ENCODE measurements at places on chromosomes 6 and 20.

DNA sequence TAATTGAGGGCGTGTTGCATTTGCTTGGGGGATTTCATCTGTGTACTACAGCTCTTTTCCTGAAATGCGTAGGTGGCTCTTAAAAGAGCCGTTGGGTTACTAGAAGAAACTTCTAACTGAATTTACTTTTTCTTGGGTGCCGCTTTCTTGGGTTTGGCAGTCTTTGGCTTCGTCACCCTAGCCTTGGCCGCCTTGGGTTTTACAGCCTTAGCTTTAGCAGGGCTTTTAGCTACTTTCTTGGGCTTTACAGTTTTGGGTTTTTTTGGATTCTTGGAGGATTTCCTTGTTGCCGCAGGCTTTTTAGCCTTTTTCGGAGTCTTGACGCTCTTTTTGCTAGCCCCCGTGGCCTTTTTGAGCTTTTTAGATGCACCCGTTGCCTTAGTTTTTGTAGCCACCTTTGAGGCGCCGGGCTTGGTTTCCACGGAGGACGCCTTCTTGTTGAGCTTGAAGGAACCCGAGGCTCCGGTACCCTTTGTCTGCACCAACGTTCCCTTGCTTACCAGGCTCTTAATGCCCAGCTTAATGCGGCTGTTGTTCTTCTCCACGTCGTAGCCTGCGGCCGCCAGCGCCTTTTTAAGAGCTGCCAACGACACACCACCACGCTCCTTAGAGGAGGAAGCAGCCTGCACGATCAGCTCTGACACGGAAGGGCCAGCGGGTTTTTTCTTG is 54.5 kb downstream of the TRIM38 start:
- DNase-seq: no peak

DNA sequence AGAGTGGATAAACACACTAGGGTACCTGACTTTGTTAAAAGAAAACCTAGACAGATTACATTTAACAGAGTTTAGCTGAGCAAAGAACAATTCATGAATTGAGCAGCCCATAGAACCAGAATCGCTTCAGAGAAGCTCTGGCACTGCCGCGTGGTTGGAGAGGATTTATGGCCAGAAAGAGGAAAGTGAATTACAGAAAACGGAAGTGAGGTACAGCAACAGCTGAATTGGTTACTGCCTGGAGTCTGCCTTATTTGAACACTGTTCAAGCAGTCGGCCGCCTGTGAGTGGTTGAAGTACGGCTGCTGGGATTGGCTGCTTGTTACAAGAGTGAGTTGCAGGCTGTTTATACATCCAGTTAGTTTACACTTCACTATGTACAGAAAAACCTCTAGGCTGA is 253.8 kb upstream of the CDYL start:
- DNase-seq: no peak

DNA sequence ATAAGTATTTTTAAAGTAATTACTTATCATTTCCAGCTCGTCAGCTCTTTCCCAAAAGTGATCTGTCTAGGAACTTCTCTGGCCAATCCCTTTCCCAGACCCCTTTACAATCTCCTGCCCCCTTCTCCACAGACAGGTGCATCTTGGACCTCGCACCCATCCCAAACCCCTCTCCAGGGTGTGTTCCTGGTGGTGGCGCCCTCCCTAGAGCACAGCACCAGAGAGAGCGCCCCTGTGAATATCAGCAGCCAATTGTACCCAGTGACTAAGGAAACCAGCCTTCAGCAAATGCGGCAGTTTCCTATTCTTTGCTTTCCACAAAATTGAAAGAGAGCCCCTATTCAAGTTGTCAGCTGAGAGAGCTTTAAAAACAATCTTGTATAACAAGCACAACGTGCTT is 157.7 kb downstream of the RNASET2 start:
- no peak for DNase-seq

DNA sequence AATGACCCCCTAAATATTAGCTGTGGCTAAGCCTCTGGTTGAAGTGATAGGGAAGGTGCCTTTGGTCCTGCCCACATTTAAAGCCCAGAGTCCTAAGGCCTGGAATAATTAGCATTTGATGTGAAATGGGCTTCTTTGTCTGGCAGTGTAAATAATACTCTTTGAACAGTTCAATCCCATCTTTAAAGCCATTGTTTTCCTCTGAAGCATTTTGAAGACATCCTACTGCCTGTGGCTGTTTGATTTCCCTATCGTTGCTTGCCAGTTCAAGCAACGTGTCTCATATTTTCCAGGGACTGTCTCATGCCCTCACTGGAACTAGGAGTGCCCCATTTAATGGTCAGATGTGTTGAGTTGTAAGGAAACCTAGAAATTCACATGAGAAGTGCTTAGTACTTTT is 89.3 kb upstream of the BTN3A2 start:
- DNase-seq: no peak

- DNase-seq: no peak
These were observed 120.2 kb downstream of the MBOAT1 start for GRCh38 chr6:20092071-20092566.

- no peak for DNase-seq
These were observed 30.2 kb upstream of the NNAT start for GRCh38 chr20:37490663-37491350.

GRCh38 chr6:13766201-13766634 is 48.1 kb downstream of the MCUR1 start:
- DNase-seq: no peak

GRCh38 chr20:8602389-8603116 is 466.3 kb upstream of the PLCB4 start:
- no peak for DNase-seq

DNA sequence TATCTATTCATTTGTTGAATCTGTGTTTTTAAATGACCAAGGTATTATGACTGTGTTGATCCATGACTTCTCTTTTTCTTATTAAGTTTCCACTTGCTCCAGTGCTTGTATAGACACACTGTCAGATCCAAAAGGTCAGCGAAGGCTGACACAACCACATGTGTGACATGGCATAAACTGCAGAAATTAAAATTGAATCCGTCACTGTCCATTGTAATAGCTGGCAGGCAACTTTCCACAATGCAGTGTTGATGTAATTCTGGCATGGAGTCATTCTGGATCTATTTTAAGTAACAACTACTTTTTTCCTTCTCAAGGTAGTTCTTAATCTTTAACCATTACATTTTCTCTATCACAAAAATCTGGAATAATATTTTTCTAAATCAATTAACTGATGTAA is 145.3 kb downstream of the AIG1 start:
- DNase-seq: no peak

DNA sequence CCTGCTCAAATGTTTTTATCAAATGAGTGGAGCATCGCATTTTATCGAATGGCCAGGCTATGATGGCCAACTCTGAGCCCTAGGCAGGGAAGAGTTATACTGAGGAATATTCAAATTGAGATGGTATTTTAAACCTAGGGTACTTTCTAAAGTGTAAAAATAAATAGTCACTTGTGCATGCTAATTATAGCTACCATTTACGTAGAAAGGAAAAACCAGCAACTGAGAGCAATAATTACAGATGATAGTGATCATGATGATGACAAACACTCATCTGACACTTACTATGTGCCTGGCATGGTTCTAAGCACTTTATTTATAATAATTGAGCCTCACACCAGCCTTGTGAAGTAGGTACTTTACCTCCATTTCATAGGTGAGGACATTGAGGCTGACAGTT is 455.7 kb downstream of the CD83 start:
- DNase-seq: no peak

- DNase-seq: no peak
These were observed 108.7 kb downstream of the MYB start for GRCh38 chr6:135289816-135290215.

DNA sequence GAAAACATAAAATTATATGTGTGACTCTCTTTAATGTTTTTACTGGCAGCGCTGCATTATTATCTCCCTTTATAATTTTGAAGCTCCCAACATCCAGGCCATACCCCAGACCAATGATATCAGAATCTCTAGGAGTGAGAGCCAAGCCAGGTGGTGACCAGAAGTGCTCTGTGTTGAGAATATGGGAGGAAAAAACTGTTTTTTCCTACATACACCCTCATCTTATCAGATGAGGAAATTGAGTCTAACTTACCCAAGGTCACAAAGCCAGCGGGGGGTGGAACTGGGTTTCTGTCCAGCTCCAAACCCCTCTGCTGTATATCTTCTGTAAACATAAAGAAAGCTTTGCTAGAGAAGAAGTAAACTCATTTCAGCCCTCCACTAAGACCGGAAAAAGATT is 42.5 kb downstream of the LY86 start:
- DNase-seq: no peak

DNA sequence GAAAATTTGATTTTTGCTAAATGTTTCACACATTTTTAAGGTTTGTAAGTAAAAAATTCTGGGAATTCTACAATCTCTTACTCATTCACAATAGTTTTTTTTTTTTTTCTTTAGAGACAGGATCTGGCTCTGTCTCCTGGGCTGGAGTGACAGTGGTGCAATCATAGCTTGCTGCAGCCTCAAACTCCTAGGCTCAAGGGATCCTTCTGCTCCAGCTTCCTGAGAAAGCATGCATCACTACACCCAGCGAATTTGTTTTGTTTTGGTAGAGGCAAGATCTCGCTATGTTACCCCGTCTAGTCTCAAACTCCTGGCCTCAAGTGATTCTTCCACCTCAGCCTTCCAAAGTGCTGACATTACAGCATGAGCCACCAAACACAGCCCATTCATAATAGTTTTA is 232.8 kb downstream of the GJA1 start:
- DNase-seq: no peak

DNA sequence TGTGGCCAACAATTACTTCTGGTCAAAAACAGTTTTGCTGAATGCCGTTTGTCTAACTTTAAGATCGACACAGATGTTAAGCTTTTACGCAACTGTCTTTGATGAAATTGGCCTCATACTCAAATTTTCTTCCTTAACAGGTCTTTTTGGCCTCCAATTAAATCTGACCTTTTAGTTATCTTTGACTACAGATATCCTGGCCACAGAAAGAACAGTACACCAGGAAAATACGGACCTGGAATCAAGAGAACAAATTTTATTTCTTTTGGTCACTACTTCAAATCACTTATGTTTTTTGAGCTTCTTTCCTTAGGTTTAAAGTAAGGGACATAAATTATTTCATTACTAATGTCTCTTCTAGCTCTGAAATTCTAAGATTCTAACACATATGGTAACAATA is 49.8 kb downstream of the IBTK start:
- DNase-seq: no peak

GRCh38 chr6:40848038-40848437 is 191.0 kb downstream of the UNC5CL start:
- no peak for DNase-seq

- peak; percentile 67 for DNase-seq
These were observed 13.2 kb downstream of the SS18L1 start for GRCh38 chr20:62156592-62157386.
